ENCODE measurements at places on chromosomes 1 and 21.
A peak's percentile ranks its signal among the peaks of the same experiment; 100 is the strongest.

DNA sequence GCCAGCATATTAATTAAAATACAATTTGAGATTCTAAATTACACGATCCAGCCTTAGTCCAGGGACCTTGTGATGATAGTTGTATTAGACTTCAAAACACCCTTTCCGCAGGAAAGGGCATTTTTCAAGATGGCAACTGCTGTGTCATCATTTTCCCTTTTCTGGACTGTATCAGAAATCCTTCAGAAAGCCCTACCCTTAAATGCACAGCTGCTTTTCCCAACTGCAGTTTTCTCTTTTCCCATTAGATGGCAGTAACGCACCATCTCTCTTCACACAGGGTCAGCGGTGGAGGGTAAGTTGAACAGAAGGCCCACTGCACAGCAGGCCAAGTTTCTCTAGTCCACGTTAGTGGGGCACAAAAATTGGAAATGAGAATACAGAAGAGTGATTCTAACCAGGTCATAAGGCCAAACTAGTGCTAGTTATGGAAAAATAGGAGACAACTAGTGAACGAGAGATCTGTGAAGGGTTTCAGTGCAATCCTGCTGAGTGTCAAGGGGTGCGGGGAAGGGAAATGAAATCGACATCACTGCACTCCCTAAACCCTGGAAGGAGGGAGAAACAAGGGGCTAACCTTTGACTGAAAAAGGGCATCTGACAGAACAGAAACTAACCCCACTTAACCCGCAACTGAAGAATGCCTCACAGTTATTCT lies 22.1 kb upstream of the TDRD10 start:
- DNase-seq: peak; percentile 92

- no peak for DNase-seq
These were observed 2.2 kb downstream of the MAP7D1 start for GRCh38 chr1:36157973-36158826.

DNA sequence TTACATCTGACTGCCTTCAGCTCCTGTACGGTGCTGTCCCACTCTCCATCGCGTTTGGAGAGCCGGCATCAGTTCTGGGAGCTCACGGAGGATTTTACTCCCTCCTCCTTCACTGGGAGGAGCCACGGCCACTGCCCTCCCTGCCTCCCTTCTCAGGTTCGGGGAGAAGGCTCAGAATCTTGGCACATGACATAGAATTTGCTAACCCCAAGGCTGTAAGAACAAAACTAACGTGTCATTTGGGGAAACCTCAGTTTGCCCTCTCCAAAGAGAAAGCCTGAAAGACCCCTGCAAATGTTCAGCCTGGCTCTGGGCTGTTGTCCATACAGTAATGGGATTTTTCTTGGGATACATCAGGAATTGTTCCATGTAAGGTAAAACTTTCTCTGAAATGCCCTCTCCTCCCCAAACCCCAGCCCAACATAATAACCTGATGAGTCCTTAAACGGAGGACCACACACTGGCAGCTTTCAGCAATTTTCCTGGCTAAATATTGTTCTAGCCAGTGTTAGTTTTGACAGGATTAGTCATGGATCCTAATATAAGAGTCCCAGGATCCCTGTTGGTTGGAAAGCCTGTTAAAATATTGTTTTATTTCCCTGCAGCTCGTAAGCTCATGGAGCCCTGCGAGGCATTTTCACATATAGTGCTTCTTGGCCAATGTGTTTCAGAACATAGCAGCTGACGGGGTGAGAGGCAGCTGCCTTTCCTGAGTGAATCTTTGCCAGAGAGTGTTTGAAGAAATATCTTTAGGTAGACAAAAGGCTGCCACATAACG lies 98.8 kb downstream of the RHOU start:
- DNase-seq: no peak

- no peak for DNase-seq
These were observed 19.4 kb downstream of the HSD11B1 start for GRCh38 chr1:209723756-209724693.

DNA sequence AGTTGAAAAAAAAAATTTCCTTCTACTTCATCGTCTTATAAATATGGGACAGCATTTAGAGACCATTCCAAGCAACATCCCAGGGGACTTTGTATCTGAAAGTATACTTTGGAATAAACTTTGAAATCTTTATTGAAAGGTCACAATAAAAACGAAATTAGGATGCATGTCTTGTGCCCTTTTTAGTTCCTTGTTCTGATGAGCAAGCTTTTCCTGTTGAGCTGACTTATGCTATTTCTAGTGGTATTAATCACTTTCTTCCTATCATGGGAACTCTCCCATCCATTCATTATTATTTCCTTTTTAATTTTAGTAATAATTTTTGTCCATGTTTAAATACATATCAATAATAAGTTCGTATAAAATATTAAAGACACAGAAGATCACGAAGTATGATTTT lies 4.0 kb upstream of the GBP2 start:
- peak; percentile 9 for DNase-seq

- no peak for DNase-seq
These were observed 134.3 kb downstream of the NR5A2 start for GRCh38 chr1:200161801-200162200.

GRCh38 chr1:229208481-229208880 lies 62.4 kb upstream of the RAB4A start:
- no peak for DNase-seq

DNA sequence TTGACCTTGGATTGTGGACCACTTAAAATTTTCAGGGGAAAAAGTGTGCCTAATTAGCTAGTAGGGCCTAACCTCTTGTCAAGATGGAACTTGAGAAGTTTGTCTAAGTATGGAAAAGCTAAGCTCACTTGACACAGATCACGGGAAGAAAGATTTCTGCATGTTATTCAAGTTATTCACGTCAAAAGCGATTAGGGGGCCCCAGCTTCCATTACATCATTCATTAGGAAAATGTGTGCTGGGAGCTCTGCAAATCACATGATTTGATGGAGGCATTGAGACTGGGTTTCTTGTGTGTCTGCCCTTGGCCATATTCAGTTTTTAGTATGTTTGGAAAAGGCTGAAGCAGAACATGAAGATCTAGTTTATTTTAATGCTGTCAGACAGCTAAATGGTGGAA lies 15.5 kb upstream of the POGZ start:
- DNase-seq: no peak

DNA sequence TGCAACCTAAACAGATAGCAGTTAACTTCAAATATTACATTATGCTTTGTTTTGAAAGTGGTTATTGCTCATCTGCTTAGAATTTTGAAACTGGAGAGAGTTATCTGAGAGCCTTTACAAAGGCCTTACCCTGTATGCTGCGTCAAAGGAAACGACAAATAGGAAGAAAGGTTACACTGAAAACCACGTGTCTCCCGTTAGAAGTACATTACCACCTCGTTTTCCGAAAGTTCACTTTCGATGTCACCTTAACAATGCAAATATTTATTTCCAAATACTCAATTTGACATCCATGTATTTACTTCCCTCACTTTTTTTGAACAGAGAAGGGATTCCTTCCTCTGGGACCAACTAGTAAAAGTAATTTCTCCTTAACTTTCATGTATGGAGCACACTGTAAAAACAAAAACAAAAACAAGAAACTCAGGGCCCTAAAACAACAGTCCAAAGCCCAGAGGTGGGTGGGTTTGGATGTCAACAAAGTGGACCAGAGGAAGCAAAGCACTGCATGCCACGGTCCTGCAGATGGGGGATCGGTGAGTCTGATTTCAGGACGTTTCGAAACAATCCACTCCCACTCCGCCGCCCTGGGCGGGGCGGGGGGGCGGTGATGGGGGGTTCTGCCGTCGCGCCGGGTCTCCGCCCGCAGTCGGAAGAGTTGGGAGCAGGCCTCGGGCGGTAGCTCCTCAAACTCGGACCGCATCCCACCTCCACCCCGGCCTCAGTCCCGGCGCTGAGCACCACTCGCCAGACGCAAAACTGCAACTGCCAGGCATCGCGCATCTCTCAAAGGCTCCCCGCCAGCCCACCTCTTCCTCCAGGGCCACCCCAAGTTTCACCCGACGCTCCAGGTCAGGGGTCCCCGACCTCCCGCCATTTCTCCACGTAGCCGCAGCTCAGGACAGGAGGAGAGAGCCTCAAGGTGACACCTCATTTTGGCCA lies 841 bp downstream of the ADSS2 start:
- peak; percentile 79 for DNase-seq

GRCh38 chr1:208047476-208047934 lies 136.6 kb upstream of the CD34 start:
- no peak for DNase-seq

GRCh38 chr1:221149555-221150075 lies 270.4 kb downstream of the HLX start:
- no peak for DNase-seq

DNA sequence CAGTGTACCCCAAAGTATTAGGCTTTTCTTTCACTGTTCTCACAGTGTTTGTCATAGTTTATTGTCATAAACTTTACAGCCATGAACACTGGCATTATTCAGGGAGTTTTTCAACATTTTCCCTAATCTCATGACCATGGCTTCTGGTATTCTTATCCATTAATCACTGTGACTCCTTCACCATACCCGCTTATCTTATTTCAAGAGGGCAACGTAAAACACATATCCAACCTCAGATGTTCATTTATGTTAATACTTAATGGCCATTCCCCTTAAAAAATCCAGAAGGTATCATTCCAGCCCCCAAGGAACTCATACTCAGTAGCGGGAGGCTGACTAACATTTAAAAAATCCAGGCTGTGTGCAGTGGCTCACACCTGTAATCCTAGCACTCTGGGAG lies 78.5 kb upstream of the RGS4 start:
- DNase-seq: no peak

- no peak for DNase-seq
These were observed 43.7 kb upstream of the LRRC7 start for GRCh38 chr1:69524015-69524414.

DNA sequence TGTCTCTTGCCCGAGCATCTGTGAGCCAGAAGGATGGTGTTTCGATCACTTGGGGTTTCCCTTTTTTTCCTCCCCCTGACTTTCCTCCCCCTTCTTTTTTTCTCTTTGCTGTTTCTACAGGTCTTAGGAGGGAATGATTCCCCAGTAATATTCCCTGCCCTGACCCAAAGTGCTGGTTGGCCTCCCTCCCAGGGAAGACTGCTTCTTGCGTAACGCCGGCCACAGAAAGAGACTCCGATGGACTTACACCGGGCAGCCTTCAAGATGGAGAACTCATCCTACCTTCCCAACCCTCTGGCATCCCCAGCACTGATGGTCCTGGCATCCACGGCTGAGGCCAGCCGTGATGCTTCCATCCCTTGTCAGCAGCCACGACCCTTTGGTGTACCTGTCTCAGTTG lies 6.8 kb downstream of the RNF220 start:
- DNase-seq: no peak

DNA sequence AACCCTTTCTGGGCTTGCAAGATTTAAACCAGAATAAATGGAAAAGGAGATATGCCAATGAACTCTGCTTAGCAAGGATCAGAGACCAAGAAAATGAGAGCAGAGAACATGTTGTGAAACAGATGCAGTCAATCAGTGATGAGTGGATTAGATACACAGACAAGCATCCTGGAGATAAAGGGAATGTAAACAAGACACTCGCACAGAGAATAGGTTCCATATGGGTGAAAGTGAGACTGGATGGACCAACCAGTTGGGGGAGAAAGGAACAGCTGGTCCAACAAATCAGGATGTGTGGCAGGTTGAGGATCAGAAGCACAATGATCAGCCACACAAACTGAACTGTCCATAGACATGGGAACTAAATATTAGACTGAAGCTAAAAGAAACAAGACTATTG lies 338.2 kb downstream of the ASTN1 start:
- DNase-seq: no peak

DNA sequence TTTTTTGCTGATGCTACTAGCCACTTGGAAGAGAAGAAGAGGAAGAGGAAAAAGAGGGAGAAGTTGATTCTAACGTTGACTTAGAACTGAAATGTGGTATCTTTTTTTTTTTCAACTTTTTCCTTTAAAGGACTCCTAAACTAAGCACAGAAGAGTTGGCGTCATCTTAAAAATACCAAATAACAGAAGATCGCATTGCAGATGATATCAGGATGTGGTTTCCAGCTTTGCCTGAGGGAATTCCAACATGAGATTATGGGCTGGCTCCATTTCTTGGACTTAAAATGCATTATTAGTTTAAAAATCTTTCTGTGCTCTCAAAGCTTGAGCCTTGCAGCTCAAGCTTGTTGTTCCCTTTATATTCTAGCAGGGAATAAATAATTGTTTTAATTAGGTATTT lies 29.8 kb downstream of the WDR3 start:
- no peak for DNase-seq

- DNase-seq: peak; percentile 31
These were observed 1.1 kb downstream of the ZSWIM5 start for GRCh38 chr1:45205011-45205909.

- DNase-seq: no peak
These were observed 12.3 kb upstream of the CDCP2 start for GRCh38 chr1:54165146-54165545.

- DNase-seq: no peak
These were observed 86.8 kb downstream of the ZC3H11B start for GRCh38 chr1:219526074-219526473.

DNA sequence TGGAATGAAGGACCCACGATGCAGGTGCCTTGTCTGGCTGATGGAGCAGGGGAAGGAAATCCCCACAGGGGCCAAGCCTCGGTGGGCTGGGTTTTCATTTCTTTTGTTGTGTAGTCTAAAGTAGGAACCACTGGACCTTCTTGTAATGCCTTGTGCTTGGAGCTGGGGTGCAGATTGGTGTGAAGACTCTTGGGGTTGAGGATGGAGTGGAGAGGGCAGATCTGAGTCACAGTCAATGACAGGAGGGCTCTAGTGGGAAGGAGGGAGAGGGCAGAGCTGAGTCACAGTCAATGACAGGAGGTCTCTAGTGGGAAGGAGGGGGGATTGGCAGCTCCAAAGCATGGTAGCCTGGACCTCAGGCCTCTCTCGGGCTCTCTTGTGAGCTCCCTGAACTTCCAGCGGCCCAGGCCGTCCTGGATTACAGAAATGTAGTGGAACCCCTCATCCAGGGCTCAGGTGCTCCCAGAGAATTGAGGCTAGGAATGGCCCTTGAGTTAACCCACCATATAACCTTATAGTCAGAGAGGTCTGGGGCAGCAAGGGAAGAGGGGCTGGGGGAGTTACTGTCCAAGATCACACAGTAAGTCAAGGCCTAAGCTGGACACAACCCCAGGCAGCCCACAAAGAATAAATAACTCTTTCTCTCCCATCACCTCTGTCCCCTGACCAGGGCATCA lies 313.8 kb downstream of the MATN1 start:
- no peak for DNase-seq

- no peak for DNase-seq
These were observed 123.4 kb upstream of the COL6A1 start for GRCh38 chr21:45858180-45858579.

- DNase-seq: no peak
These were observed 14.8 kb downstream of the HSPG2 start for GRCh38 chr1:21922090-21923013.

DNA sequence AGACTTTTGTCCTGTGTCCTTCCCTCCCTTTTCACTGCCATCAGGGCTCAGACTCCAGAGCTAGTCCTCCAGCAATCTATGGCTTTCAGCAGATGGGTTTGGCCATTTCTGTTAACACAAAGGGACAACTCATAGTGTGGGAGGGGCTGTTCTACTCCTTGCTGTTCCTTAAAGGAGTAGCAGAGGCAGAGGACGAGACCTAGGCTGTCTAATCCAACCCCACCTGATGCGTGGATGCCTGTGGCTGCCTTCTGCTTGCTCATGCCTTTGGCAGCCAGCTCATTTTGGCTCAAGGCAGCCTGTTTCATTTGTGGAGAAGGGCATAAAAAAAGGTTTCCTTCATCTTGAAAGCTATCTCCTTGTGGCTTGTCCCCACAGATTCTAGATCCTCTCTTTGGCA lies 27.0 kb downstream of the MFSD2A start:
- DNase-seq: no peak

Measured in hematopoietic multipotent progenitor cell treated with erythropoietin and hydrocortisone succinate and interleukin-3 and kit ligand, for 4 days (in vitro differentiated cells).